ENCODE measurements at places on chromosomes 12 and 14.
A peak's percentile ranks its signal among the peaks of the same experiment; 100 is the strongest.

DNA sequence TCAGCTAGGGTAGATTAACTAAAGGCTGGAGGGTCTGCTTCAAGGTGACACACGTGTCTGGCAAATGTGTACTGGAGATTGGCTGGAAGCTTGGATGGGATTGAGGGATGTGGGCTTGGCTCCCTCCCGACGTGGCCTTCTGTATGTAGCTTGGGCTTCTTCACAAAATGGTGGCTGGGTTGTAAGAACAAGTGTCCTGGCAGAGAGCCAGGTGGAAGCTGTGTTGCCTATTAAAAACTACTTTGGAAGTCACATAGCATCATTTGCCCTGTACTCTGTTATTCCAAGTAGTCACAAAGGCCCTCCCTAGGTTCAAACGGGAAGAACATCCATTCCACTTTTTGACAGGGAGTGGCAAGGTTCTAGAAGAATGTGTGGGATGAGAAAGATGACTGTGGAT is 174.1 kb upstream of the PRICKLE1 start:
- DNase-seq = no peak

DNA sequence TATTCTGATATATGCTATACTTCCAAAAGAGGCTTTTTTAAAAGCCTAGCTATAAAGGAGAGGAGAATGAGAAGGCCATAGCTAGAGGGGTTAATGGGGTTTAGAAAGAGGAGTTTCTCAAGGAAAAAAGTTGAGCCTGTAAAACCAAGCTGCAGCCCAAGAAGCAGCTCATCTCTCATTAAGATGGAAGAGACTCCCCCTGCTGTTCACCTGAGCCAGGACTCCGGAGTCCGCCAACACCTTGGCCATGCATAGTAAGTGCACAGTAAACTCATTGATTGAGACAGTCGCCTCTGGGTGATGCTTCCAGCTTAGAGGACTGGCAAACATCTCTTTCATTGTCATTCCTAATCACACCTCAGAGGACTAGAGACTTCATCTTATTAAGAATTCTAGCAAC is 46.2 kb downstream of the ANO2 start:
- no peak for DNase-seq

- DNase-seq = no peak
Observed at GRCh38 chr14:52354242-52354641, 40.1 kb downstream of the PTGER2 start.

- no peak for DNase-seq
Observed at GRCh38 chr12:132429946-132430643, 59.9 kb upstream of the FBRSL1 start.

- no peak for DNase-seq
Observed at GRCh38 chr12:62711631-62712241, 223.2 kb downstream of the PPM1H start.

DNA sequence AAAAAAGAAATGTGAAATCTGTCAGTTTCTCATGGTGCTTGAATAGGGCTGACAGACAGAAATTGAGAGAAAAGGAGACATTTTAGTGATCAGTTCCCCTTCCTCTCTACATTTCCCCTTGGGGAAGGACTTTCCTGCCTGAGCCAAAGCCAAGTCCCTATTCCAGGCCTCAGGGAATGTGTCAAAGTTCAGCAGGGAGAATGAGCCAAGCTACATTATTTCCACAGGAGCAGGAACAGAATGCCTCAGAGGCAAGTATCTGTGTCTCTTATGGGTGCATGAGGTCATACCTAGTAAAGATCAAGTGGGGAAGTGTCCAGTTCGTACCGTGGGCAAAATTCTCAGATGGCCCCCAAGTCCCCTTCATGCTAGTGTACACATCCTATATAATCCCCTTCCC is 68.6 kb downstream of the IQSEC3 start:
- no peak for DNase-seq

GRCh38 chr12:45575823-45576475 is 153.6 kb upstream of the ARID2 start:
- no peak for DNase-seq

- DNase-seq = no peak
Observed at GRCh38 chr14:51368721-51369163, 128.7 kb downstream of the TMX1 start.

DNA sequence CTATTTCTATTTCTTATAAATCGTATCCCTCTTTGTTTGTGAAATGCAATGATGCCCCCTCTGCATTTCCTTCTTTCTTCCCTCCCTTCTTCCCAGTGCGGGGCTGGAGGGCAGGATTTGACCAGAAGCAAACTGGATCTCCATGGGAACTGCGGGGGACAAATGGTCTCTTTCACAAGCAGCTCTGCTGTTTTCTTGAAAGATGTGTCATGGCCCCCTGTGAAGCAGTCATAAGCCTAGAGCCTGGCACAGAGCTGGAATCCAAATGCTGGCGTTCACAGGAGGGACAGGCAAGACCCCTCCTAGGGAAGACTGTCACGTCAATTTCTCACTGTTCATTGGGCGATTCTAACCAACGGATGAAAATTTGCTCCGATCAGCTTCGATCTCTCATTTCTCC is 203.5 kb upstream of the NOS1 start:
- DNase-seq = no peak

GRCh38 chr12:46507766-46508165 is 135.2 kb upstream of the SLC38A2 start:
- DNase-seq = no peak

- no peak for DNase-seq
Observed at GRCh38 chr14:79540394-79540793, 670.9 kb downstream of the DIO2 start.

DNA sequence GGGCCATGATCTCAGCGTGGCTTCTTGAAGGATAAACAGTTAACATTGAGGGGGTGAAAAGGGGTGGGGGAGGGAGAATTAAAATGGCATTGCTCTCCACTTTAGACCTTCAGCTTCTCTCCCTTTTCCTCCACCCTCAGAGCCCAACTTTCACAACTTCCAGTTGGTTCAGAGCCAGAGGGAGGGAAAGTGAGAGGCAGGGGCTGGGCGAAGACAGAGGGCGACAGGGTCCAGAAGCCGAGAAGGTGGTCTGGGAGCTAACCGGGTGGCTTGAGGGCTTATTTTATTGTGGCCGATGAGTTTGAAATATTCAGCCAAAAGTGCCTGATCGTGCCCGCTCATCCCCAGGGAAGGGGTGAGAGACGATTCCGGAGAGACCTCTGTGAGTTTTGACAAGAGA is 4.1 kb downstream of the BMP4 start:
- DNase-seq = no peak

GRCh38 chr12:127115468-127116035 is 1151.4 kb upstream of the TMEM132C start:
- no peak for DNase-seq

GRCh38 chr14:54638135-54638446 is 71.2 kb downstream of the SAMD4A start:
- DNase-seq = no peak

- peak; percentile 86 for DNase-seq
Observed at GRCh38 chr12:57242691-57243454, 8.1 kb downstream of the STAC3 start.

DNA sequence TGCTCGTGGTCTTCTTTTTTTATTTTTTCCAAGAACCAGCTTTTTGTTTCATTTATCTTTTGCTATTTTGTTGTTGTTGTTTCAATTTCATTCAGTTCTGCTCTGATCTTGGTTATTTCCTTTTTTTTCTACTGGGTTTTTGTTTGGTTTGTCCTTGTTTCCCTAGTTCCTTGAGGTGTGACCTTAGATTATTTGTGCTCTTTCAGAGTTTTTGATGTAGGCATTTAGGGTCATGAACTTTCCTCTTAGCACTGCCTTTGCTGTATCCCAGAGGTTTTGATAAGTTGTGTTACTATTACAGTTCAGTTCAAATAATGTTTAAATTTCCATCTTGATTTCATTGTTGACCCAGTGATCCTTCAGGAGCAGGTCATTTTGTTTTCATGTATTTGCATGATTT is 3.3 kb upstream of the SERPINA11 start:
- no peak for DNase-seq

- DNase-seq = no peak
Observed at GRCh38 chr14:95828649-95829265, 47.9 kb upstream of the TUNAR start.

- no peak for DNase-seq
Observed at GRCh38 chr12:50546441-50547318, 41.9 kb downstream of the DIP2B start.

DNA sequence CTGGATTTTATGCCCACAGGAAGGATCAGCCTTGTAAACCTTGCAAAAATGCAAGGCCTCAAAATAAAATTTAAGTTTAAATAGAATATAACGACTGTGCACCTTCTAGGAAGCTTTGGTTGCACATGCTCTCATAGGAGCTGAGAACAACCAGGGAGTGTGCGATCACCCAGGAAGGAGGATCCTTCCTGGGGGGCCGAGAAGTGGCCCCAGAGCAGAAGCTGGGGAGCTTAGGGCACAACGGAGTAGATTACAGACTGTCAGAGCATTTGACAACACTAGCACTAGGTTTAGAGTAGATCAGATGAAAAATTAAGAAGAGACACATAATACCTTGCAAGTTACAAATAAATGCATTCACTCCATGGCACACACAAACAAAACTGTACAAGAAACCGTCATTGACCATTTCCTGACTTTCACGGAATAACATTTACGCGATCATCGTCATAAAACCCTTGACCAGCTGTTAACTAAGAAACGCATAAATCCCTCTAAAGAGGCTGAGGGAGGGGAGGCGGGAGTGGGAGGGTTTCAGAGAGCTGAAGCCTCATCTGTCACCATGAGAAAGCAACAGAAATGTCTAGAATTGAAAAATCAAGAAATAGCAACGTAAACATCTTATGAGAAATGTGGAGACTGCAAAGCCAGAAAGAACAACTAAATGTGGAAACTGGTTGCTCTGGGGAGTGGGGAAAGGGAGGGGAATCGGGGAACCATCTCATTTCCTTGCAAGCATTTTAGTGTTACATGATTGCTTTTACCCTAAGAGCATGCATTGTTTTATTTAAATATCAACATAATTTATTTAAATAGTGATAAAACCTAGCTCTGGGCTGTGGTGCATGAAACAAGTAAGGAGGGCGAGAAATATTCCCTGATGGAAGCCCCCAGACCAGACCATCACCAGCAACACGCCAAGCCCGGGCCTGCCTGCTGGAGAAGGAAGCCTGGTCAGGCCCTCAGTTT is 13.1 kb upstream of the CCDC85C start:
- no peak for DNase-seq

DNA sequence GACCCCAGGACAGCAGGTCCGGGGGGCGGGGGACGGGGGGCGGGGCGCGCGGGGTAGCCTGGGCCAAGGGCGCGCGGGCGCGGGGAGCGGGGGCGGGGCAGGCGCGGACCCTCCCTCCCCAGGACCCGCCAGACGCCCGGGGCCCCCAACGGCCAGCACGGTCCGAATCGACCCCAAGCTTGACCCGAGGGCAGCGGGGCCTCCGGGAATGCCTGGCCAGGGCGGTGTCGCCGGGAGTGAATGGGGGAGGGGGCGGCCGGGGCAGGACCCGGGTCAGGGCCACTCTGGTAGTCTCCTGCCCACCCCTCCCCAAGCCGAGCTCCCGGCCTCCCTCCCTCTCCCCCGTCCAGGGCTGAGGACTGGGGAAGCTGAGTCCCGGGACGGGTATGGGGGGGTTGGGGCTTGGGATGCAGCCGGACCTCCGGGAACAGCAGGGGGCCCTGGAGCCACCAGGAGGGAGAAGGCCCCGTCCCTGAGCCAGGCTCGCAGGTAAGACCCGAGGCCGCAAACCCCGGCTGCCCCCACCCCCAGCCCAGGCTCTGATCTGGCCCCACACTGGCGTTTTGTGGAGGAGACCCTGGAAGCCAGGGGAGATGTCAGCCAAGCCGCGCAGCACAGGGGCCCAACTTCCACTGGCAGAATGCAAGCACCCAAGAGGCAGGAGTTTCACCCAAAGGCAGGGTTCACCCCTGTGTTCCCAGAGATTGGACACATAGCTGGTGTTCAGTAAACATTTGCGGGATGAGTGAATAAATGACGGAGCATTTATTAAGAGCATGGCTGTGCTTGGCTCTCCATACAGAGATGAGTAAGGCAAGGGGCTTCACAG is 545 bp upstream of the GALNT9 start:
- no peak for DNase-seq

- DNase-seq = no peak
Observed at GRCh38 chr12:129641926-129642325, 261.9 kb downstream of the TMEM132D start.

- DNase-seq = no peak
Observed at GRCh38 chr12:61384511-61384910, 875.7 kb upstream of the USP15 start.

GRCh38 chr14:38070061-38070588 is 137.6 kb upstream of the SSTR1 start:
- no peak for DNase-seq

- DNase-seq = peak; percentile 75
Observed at GRCh38 chr12:53701518-53702264, 25.6 kb downstream of the CALCOCO1 start.

- no peak for DNase-seq
Observed at GRCh38 chr14:104669697-104670096, 19.7 kb upstream of the INF2 start.

GRCh38 chr12:121632069-121632970 is 6.0 kb downstream of the ORAI1 start:
- no peak for DNase-seq

GRCh38 chr14:104789752-104790743 is 5.5 kb downstream of the AKT1 start:
- DNase-seq = no peak

- no peak for DNase-seq
Observed at GRCh38 chr12:63038713-63039100, 103.8 kb upstream of the PPM1H start.

DNA sequence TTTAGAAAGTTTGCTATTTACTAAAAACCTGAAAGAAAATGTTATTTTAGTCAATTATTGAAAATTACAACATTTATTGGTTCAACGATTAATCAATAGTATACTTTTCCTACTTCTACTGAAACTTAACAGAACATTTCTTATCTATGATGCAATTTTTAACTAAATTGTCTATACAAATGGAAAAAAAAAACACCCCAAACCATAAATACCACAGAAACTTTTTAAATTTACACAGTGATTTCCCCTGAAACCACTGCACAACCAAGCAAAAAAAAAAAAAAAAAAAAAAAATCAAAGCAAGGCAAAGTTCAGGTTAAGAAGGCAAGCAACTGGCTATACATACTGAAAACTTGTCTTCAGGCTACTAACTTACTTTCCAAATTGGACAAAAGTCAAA is 71.9 kb upstream of the POC1B start:
- DNase-seq = no peak

- no peak for DNase-seq
Observed at GRCh38 chr12:113329022-113329790, 5.7 kb downstream of the SLC8B1 start.

DNA sequence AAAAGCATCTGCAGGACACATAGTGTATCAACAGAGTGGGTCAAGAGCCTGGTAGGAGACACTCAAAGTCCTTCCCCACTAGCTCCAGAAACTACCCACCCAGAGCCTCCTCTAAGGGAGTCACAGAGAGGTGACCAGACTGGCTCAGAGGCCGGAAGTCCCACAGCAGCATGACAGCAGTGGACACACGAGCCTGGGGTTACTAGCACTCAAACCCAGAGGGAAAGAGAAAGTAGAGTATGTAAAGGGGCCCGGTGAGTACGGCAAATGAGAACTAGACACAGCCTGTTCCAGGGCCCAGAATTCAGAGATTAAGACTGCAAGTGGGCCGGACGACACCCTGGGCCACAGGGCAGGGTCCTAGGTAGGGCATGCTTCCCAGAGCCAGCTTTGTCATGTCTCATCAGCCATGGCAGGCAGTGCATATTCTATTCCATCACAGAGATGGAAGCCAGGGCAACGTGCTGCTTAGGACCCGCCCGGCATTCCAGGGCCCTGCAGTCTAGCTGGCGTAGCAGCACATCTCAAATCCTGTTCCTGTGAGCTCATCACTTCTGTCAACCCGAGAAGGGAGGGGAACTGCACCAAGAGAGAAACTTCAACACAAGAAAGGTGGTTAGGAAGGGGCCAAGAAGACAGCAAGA is 4.2 kb downstream of the IFFO1 start:
- no peak for DNase-seq

- no peak for DNase-seq
Observed at GRCh38 chr14:20383032-20383431, 30.3 kb downstream of the TEP1 start.

Data from left kidney (tissue), 8 donors.